ENCODE measurements at places on chromosomes 11 and 22. TPM values are rescaled to one million over a fixed set of nuclear protein-coding genes. Genes with fewer than 3 reads are reported as not detected.

DNA sequence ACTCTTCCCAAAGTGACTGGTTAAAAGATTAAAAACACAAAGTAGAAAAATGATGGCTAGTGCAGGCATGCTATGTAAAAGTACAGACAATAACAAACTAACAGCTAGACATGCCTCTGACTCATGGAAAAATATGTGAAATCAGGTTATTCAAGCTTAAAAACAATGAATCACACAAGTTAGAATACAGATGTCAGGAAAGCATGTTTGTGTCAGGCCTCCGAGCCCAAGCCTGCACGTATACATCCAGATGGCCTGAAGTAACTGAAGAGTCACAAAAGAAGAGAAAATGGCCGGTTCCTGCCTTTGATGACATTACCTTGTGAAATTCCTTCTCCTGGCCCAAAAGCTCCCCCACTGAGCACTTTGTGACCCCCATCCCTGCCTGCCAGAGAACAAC is 110.1 kb downstream of the NOX4 start:
- DNase-seq: no peak

DNA sequence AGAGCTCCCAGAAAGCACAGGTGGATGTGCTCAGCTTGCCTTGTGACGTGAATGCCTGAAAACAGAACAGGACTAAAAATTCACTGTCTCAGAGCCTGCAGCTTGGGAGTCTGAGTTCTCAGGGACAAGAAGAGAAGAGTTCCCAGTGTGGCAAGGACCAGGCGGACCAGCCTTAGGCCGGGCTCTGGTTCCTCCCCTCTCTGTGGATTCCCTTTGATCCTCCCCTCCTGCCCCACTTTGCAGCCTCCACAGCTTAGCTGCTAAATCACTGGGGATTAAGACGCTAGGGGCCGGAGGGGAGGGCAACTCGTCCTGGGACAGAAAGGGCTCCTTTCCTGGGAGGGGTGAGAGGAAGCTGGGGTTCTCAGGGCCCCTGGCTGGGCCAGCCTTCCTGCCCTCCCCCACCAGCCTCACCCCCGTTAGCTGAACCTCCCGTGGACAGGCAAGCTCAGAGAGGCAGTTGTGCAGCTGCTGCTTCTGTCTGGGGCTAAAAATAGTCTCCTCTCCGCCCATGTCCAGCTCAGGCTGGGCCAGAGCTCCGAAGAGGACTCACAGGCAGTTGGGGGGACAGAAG is 29.9 kb upstream of the JAM3 start:
- no peak for DNase-seq

DNA sequence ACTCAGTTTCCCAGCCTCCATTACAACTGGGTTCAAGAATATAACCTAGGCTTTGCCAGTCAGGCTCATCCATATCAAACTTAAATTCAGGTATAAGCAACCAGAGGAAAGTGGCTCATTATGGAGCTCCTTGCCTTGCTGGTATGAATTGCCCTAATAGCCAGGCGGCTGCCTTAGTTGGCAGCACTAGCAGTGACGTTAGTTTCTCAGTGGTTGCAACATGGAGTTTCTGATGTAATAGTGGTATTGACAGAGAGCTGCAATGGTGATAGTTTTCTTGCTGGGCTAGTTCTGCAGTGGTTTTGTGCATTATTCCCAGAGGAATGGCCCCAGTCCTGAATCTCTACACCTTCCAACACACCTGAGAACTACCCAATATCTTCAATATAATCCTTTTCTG is 3.8 kb upstream of the TMEM123 start:
- DNase-seq: no peak

DNA sequence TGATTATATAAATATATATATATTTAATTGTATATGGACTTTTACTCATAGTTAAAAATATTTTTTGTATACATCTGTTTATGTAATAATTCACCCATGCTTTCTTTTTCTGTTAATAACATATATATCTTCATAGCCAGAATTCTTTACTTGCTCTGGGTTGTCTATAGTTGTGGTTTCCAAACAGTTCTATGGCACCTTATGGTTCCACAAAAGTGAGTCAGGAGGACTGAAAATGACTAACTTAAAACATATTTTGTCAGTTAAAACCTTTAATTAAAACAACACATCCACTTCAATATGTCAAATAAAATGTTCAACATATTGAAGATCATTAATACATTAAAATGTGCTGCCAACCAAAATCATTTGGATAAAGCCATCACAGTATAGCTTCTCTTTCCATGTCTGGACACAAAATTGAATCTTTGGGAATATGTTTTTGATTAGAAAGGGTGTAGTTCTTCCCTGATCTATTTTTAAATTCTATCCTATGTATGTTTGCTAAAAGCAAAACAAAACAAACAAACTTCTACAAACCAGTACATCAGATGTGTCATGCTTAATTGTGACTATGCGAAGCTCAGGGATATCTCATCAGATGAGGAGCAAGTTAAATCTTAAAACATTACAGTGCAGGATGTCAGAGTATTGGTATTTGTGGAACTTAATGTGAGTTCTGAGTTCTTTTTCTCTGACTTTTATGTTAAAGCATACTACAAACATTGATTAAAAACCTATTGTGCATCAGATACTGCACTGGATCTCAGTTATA is 1488.4 kb upstream of the TENM4 start:
- DNase-seq: no peak

DNA sequence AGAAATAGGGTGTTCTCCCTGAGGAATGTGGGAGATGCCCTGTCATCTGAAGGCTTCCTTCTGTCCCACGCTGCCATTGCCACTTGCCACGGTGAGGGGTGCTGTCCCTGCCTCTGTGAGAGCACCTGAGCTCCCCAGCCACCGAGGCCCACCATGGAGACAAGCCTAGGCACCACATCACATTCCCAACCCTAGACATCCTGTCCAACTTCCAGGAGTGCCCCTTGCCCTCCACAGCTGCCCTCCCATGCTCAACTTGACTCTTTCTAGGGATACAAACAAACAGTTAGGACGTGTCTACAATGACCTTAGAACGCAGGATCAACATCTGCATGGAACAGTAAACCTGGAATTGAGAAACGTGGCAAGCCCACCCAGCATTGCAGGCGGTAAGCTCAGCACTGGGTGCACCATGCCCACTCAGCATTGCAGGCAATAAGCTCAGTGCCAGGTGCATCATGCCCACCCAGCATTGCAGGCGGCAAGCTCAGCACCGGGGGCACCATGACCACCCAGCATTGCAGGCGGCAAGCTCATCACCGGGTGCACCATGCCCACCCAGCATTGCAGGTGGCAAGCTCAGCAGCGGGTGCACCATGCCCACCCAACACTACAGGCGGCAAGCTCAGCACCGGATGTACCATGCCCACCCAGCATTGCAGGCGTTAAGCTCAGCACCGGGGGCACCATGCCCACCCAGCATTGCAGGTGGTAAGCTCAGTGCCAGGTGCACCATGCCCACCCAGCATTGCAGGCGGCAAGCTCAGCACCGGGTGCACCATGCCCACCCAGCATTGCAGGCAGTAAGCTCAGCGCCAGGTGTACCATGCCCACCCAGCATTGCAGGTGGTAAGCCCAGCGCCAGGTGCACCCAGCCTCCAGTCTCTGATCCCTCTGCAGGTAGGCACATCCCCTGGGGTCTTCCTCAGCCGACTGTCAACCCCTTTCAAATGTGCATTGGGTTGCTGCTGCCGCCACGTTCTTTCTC is 1463.9 kb downstream of the TBC1D22A start:
- DNase-seq: no peak

Gene FAM83F
- total RNA-seq: 0.33 TPM

Gene PRODH
- total RNA-seq: 0.46 TPM

Gene HSPB2
- total RNA-seq: not detected

Measured in CD8-positive, alpha-beta memory T cell (primary cell).